ENCODE measurements at places on chromosomes 1 and 21.
A peak's percentile ranks its signal among the peaks of the same experiment; 100 is the strongest.

DNA sequence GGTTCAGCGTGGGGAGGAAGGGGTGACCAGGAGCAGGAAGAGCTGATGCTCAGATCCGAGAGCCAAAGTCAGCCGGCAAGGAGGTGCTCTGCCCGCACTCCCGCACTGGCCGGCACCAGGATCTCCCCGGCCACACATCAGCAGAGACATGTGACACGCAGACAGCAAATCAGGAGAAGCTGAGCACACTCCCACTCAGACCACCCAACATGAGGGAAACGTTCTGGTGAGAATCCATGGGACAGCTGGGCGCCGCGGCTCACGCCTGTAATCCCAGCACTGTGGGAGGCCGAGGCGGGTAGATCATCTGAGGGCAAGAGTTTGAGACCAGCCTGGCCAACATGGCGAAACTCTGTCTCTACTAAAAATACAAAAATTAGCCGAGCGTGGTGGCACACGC lies 18.6 kb upstream of the PTTG1IP start:
- no peak for DNase-seq

- no peak for DNase-seq
These were observed 5.8 kb upstream of the NDUFV3 start for GRCh38 chr21:42887326-42887725.

- no peak for DNase-seq
These were observed 20.0 kb downstream of the HDAC1 start for GRCh38 chr1:32311709-32312393.

DNA sequence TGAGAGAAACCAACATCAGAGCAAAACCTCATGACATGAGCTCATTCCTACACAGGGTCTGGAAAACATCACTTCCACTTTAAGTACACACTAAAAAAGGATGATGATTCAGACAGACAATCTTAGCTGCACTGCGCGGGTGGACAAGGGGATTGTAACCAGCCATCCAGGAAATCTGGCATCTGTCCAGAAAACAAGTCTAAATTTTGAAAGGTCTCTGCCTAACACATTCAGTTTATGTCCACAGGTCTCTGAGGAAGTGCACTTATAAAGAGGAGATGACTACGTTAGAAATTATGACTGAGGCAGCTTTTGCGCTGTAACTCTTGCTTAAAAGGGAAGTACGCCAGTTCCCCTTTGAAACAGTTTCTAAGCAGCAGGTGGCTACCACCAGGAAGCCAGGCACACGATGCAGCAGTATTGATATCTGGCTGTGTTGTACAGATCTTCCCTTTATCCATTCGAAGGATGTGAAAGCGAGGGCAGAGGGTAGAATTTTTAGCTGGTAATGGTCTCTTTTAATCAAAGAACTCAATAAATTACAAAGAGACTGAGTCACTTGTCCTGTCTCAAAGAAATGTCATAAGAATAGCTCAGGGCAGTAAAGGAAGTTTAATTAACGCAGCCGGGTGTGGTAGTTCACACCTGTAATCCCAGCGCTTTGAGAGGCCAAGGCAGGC lies 128.0 kb downstream of the SETD4 start:
- peak; percentile 91 for DNase-seq

- peak; percentile 42 for DNase-seq
These were observed 5.4 kb upstream of the SLC35D1 start for GRCh38 chr1:67059346-67059745.
